ENCODE measurements at places on chromosomes 13 and 19.

DNA sequence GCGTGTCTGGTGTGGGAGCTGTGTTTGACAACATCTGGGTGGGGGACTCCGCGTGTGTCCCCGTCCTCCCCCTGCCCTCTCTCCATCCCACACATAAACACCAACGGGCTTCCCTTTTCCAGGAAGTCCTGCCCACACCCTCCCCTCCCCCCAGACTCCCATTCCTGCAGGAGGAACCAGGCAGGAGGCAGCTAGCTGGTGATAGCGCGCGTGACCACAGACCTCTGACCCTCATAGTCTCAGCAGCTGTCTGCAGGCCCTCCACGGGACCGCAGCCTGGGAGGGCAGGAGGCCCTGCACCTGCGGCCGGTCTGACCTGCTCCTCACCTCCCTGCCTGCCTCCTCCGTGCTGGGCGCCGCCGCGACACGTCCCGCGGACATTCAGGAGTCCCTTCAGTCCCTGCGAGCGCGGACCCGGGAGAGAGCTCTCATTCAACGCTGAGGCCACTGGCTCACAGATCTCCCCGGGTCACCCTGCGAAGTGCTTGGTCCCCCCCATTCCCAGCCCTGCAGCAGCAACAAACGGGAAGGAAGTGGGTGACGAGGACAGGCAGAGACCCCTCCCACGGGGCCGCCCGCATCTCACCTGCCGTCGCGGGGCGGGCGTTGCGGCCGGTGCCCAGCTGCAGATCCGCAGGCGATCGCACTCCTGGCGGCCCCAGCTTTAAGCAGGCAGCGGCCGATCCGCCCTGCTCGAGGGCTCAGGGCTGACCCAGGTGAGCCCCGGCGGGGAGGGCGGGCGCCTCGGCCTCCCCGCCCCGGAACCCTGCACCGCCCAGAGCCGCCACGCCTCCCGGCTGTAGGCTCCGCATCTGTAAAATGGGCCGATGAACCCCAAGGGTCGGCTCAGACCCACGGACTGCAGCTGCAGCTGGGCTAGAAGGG, 1.1 kb upstream of the ACP5 start:
- no peak for DNase-seq

DNA sequence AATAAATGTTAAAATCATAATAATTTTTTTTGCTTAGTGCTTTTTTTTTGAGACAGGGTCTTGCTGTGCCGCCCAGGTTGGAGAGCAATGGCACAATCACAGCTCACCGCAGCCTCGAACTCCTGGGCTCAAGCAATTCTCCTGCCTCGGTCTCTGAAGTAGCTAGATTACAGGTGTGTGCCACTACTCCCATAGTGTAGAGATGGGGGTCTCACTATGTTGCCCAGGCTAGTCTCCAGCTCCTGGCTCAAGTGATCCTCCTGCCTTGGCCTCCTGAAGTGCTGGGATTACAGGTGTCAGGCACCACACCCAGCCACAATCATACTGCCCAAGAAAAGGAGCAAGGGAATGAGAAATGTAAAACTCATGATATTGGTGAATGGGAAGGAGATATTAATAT, 5.1 kb downstream of the FBL start:
- no peak for DNase-seq

GRCh38 chr19:543910-544608, at the start of gene GZMM:
GZMM (plus strand) TSS chr19:544053; CDS start chr19:544072, 19 bp downstream.
- no peak for DNase-seq

DNA sequence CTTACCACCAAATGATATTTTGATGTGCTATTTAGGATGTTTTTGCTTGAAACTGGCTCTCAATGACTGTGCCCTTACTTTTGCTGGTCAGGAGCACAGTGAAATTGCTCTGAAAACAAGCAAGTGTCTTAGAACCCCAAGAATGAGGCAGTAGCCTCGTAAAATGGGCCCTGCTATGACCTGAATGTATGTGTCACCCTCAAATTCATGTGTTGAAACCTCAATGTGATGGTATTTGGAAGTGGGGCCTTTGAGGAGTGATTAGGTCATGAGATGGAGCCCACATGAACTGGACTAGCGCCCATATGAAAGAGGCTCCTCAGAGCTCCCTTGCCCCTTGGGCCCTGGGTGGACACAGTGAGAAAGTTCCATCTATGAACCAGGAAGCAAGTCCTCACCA, 155.2 kb downstream of the ZIC5 start:
- no peak for DNase-seq

Data from fibroblast of skin of right quadriceps (primary cell).